ENCODE measurements at places on chromosomes 5 and 9. TPM values are rescaled to one million over a fixed set of nuclear protein-coding genes. Genes with fewer than 3 reads are reported as not detected.

GRCh38 chr5:66646570-66646969 is 50.4 kb downstream of the MAST4 start:
- H3K27ac ChIP-seq, result no peak overlapping the region
- H3K4me1 ChIP-seq, result no peaks in the 10 kb centered on the region
- no peak for DNase-seq
- H3K27me3 ChIP-seq, result no peaks in the 10 kb centered on the region
- no peaks in the 10 kb centered on the region for H3K36me3 ChIP-seq

The ZDHHC11B gene
- 1.1 TPM for total RNA-seq

- no peak overlapping the region for H3K4me3 ChIP-seq
- no peaks in the 10 kb centered on the region for H3K27me3 ChIP-seq
- H3K36me3 ChIP-seq, result no peaks in the 10 kb centered on the region
- H3K4me1 ChIP-seq, result no peaks in the 10 kb centered on the region
- no peak overlapping the region for H3K27ac ChIP-seq
These were observed 7.9 kb downstream of the TXNDC8 start for GRCh38 chr9:110329639-110330230.

- DNase-seq, result no peak
- H3K27ac ChIP-seq, result no peak overlapping the region
- H3K4me1 ChIP-seq, result no peaks in the 10 kb centered on the region
- no peak overlapping the region for H3K4me3 ChIP-seq
- H3K27me3 ChIP-seq, result no peaks in the 10 kb centered on the region
These were observed 571.1 kb upstream of the ZNF608 start for GRCh38 chr5:125317536-125317995.

The OMD gene
- total RNA-seq, result 30.0 TPM

- H3K27me3 ChIP-seq, result no peaks in the 10 kb centered on the region
- H3K4me1 ChIP-seq, result no peaks in the 10 kb centered on the region
- DNase-seq, result no peak
- H3K27ac ChIP-seq, result no peak overlapping the region
- no peak overlapping the region for H3K4me3 ChIP-seq
These were observed 54.6 kb upstream of the CLINT1 start for GRCh38 chr5:157913575-157913974.

The LAMC3 gene
- 2.1 TPM for total RNA-seq

DNA sequence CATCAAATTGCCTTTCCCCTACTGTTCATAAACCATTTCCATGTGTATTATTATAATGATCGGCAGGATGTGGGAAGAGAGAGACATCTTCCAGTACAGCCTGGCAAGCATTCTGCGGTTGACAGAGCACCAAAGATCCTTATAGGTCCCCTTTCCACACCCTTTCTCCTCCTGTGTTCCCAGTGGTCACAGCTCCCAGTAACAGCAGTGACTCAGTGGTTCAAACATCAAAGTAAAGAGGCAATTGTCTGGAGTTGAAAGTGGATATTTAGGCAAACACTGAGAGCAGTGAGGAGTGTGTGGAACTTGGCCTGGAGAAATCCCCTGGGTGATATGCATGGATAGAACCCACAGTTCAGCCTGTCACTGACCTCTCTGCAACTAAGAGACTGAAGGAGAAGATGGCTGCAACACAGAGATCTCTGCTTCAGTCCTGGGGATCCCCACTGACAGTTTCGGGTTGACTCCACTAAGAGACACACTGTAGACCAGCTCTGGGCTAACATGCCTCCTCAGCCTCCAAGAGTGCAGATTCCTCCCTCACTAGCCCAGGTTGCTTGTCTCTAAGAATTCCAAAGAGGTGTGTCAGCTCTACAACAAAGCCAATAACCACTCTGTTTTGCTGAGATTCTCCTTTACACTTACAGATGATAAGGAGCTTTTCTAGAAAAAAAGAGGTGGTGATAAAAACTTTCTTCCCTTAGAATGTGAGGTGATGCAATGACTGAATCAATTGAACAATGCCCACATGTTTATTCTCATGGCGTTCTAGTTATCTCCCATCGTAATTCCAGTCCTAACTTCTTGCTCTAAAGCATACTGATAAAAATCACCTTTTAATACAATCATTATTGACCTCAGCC is 94.4 kb upstream of the IL6ST start:
- H3K4me1 ChIP-seq, result no peaks in the 10 kb centered on the region
- peak overlapping the region; percentile 41 for H3K27ac ChIP-seq
- no peaks in the 10 kb centered on the region for H3K36me3 ChIP-seq
- no peaks in the 10 kb centered on the region for H3K27me3 ChIP-seq
- no peak for DNase-seq

- no peaks in the 10 kb centered on the region for H3K27me3 ChIP-seq
- no peak overlapping the region for H3K27ac ChIP-seq
- no peaks in the 10 kb centered on the region for H3K36me3 ChIP-seq
- no peaks in the 10 kb centered on the region for H3K4me1 ChIP-seq
- no peak overlapping the region for H3K4me3 ChIP-seq
These were observed 47.0 kb upstream of the TGFBR1 start for GRCh38 chr9:99057665-99058625.

- H3K4me1 ChIP-seq, result no peaks in the 10 kb centered on the region
- no peak overlapping the region for H3K4me3 ChIP-seq
- no peak for DNase-seq
- no peak overlapping the region for H3K27ac ChIP-seq
- H3K27me3 ChIP-seq, result no peaks in the 10 kb centered on the region
These were observed 60.9 kb downstream of the ANKRD55 start for GRCh38 chr5:56172241-56172640.

The OR1L1 gene
- not detected for total RNA-seq

The TBC1D2 gene
- 10.8 TPM for total RNA-seq

DNA sequence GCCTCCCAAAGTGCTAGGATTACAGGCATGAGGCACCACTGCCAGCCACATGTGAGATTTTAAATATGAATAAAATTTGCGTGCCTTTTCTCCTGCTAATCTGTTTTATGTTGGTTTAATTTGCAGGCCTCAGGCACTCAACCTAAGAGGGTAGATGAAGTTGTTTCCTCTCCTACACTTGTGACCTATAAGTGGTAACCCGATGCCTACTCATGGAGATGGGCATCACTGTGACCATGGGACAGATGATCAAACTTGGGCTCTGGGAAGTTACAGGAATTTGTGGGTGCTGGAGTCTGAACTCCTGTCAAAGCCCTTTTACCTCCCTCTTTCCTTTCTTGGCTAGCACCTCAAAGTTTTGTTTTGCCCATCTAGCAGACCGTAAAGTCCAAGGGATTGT is 1.1 kb downstream of the SLC28A3 start:
- no peak overlapping the region for H3K4me3 ChIP-seq
- peak overlapping the region; percentile 74 for H3K27ac ChIP-seq

The IL9 gene
- total RNA-seq, result not detected

GRCh38 chr9:120284821-120285220 is 295.1 kb downstream of the CDK5RAP2 start:
- no peaks in the 10 kb centered on the region for H3K36me3 ChIP-seq
- H3K4me1 ChIP-seq, result no peaks in the 10 kb centered on the region
- no peak overlapping the region for H3K4me3 ChIP-seq

DNA sequence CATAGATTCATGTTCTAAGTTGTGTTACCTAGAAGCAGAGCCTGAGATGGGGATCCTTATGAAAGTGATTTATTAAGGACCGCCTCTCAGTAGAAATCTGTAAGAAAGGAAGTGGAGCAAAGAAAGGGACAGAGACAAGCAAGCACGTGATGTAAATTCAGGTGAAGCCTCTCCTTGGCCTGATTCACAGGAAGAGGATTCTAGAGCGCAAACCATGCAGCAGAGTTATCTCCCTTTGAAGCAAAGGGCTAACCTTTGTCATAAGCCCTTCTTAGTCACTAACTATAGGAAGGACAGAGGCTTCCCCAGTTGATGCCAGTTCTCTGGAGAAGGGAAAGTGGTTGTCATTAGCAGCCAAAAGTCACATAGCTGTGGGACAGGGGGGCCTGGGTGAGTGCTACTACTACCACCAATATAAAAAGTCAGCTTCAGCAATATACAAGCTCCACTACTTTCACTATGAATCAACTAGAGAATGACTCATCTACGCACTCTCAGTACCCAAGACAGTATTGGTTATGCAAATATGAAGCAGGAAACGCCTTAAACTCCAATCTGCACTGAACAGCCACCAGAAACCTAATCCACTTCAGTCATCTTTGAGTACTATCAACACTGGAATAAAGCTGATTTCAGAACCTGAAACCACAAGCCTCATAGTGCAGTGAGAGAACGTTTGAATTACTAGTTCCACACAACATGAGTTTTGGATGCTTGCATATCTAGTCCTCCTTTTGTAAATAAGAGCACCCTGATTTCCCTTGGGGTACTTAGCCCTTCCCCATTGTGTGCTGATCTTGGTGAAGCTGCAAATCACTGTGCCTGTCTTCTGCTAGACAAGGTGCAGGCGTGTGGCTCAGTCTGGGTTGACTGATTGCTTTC is 162.7 kb downstream of the ZNF608 start:
- no peaks in the 10 kb centered on the region for H3K27me3 ChIP-seq
- H3K27ac ChIP-seq, result no peak overlapping the region
- H3K4me3 ChIP-seq, result no peak overlapping the region
- no peak for DNase-seq
- H3K36me3 ChIP-seq, result no peaks in the 10 kb centered on the region
- peaks cover 5% of the 10 kb centered on the region for H3K4me1 ChIP-seq

GRCh38 chr9:80931163-80931562 is 758.2 kb downstream of the TLE1 start:
- no peak overlapping the region for H3K4me3 ChIP-seq
- H3K36me3 ChIP-seq, result no peaks in the 10 kb centered on the region
- H3K27ac ChIP-seq, result no peak overlapping the region
- DNase-seq, result no peak
- no peaks in the 10 kb centered on the region for H3K4me1 ChIP-seq

DNA sequence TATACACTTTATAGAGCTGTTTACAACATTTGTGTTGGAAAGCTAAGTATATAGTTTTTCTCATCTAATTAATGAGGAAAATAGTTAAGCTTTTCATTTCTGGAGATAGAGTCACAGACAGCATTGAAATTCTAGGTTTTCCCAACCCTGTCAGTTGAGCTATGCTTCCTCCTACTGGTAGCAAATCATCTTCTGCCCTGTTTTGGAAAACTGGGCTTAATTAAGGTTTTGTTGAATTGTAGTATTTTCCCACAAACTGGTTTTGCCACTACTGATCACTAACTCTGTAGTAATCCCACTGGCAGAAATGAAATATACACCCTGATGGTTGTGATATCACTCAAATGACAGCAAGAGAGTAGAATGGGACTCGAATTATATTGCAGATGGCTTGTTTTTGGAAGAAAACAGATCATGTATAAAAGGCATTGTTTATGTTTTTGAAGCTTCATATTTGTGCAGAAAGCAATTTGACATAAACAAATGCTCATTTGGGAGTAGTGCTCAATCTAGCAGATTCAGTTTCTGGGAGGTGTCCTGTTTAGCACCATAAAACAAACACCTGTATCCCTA is 46.6 kb downstream of the CD180 start:
- no peaks in the 10 kb centered on the region for H3K27me3 ChIP-seq
- H3K4me1 ChIP-seq, result no peaks in the 10 kb centered on the region
- no peak overlapping the region for H3K4me3 ChIP-seq
- H3K27ac ChIP-seq, result no peak overlapping the region
- no peaks in the 10 kb centered on the region for H3K36me3 ChIP-seq
- DNase-seq, result no peak

DNA sequence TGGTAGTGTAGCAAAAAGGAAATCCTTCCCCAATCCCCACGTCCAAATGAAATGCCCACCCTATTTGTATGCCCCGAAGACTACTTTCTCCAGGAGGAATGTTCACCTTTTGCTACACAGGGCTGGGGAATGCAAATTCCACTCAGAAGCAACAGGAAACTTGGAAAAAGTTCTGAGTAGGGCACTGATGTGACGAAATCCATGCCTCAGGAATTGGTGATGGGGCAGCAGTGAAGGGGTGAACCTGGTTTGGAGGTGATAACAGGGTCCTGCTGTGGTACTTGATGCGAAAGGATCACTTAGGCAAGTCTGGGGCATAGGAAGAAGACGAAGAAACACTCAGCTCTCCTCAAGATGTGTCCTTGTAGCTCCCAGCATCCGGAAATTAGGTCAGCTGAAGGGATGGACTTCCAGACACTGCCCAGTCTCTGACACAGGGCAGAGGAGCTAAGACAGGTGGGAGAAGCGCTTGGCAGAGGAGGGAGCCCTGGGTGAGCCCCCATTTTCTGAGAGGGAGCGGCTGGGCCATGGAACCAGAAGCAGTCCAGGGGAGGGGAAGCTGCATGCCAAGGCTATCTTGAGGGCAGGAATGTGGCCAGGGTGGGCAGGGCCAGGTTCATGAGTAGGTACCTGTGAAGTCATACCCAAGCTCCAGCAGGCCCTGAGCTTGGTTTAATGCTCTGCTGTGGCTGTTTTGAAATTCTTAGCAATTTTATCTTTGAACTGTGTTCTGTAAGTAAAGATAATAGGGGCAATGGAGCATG is 22.2 kb upstream of the MVB12B start:
- DNase-seq, result no peak
- H3K27ac ChIP-seq, result no peak overlapping the region
- no peaks in the 10 kb centered on the region for H3K36me3 ChIP-seq
- no peaks in the 10 kb centered on the region for H3K4me1 ChIP-seq

The MEGF10 gene
- total RNA-seq, result 0.48 TPM

The EQTN gene
- total RNA-seq, result 0.98 TPM

GRCh38 chr5:167268337-167268736 is 1023.1 kb upstream of the WWC1 start:
- no peaks in the 10 kb centered on the region for H3K27me3 ChIP-seq
- H3K4me1 ChIP-seq, result no peaks in the 10 kb centered on the region
- no peak for DNase-seq
- H3K4me3 ChIP-seq, result no peak overlapping the region
- H3K36me3 ChIP-seq, result no peaks in the 10 kb centered on the region
- no peak overlapping the region for H3K27ac ChIP-seq

DNA sequence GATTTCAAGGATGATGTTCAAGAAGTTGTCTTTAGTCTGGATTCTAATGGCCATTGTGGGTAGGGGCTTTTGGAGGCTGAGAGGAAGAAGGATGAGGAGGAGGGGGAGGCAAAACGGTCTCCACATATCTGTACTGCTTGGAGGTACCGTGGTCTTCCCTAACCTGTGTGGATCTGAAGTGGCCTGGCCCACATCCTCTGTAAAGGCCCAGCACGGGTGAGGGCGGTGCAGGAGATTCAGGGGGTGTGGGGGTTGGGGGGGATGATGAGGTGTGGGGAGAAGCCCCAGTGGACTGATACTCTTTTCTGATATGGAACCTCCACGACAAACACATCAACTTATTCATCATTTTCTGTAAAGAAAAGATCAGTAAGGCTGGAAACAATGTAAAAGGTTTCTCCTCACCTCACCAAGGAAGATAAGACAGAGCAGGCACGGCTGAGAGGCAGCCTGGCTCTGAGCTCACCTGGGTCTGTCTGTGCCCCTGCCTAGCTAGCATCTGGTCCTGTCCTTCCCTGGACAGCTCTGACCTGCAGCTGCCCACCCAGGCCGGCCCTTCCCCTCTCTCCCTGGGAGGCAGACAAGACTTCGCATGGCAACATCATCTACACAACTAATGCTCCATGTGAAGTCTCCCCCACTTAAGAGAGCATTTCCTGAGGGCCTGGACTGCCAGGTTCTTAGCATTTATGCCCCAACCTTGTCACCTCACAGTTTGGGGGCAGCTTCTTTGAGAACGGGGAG is 5.6 kb upstream of the IL3 start:
- no peaks in the 10 kb centered on the region for H3K27me3 ChIP-seq
- no peak overlapping the region for H3K4me3 ChIP-seq
- DNase-seq, result no peak
- H3K27ac ChIP-seq, result no peak overlapping the region
- no peaks in the 10 kb centered on the region for H3K4me1 ChIP-seq
